ENCODE measurements at places on chromosomes 6 and 20.

- DNase-seq: no peak
Measured at GRCh38 chr6:105564121-105564902, 161.4 kb upstream of the PREP start.

GRCh38 chr6:106743612-106744011, 114.2 kb downstream of the QRSL1 start:
- DNase-seq: no peak

DNA sequence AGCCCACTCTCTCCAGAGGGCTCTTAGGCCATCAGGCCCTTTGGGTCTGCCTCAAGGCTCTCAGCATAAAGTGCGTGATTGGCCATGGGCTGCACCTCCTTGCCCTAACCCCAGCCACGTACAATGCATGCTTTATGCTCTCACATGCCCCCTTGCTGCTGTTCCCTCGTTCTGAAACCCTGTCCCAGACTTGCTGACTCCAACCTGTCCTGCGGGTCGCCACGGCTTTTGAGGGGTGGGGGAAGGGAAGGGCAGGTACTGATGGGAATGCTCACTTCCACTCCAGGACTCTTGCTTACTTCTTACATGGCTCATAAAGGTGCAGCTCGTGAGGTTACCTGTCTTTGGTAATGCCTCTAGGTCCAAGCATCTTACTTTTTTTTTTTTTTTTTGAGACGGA, 6.0 kb downstream of the ARMC12 start:
- DNase-seq: no peak

- DNase-seq: no peak
Measured at GRCh38 chr6:14728396-14729024, 517.4 kb upstream of the JARID2 start.

DNA sequence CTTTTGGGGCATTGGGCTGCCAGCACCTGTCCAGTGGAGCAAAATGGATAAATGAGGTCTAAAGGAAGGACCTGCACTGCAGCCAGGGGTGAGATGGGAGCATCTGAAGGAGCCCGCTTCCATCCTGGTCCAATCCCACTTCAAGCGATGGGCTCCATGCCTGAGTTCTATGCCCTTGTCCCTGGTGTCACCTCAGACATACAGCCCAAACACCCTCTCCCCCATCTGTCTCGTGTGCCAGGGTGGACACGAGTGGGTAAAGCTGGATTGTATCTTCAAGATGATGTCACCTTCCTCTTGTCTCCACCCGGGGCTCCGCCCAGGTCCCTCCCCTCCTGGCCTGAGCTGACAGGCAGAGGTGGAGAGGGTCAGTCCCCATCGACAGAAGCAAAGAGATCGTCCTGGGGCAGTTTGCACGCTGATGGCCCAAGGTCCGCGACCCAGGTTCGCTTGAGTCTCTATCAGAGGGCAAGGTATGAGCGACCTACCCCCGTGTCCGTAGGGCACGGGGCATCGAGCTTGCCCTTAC, 544 bp downstream of the SMIM29 start:
- no peak for DNase-seq

- DNase-seq: no peak
Measured at GRCh38 chr6:52115145-52115741, 27.8 kb upstream of the PKHD1 start.

- DNase-seq: no peak
Measured at GRCh38 chr20:45779011-45779915, 12.4 kb downstream of the WFDC3 start.

DNA sequence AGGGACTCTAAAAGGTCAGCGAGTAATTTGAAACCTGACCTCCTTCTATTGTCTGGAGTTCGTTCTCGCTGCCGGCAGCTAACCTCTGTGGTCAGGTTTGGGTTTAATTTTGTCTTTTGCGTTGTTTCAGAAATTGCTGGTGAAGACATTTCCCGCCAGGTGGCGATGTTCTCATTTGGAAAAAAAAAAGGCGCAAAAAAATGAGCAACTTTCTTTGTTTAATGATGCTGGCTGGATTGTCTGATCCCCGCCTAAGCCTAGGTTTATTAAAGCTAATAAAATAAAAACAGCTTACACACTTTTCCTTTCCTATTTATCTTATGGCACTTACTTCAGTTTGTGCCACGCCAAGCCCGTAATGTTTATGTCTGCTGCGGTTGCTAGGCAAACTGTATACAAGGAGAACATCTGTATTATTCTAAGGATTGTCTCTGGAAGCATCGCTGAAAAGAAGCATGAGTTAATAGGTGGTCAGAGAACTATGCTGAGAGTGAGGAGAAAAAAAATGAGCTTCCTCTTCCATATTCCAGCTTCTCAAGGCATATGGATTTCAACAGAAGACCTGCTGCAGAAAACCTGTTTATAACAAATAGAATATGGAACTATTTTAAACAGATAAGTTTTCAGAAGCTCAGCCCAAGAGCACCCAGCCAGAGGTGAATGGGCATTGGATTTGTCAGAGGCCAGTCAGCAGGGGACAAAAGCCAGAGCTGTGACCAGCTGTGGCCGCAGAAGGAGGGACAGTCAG, 205.7 kb downstream of the DOK5 start:
- DNase-seq: no peak

DNA sequence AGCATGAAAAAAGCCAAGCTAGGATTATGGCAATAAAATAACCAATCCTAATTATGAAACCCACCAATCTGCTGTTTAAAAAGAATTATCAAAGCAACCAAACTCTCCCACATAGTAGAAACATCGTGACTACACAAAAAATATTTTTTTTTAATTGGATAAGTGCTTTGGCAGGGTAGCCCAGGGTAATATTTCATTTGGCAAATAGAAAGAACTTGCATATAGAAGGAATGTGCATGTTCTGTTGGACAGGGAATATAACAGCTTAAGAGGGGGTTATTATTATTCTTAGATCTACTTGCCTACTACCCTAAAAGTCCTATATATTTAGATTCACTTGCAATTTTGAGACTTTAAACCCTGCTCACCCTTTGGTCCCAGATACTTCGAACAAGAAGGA, 972 bp downstream of the GSTA3 start:
- DNase-seq: no peak

DNA sequence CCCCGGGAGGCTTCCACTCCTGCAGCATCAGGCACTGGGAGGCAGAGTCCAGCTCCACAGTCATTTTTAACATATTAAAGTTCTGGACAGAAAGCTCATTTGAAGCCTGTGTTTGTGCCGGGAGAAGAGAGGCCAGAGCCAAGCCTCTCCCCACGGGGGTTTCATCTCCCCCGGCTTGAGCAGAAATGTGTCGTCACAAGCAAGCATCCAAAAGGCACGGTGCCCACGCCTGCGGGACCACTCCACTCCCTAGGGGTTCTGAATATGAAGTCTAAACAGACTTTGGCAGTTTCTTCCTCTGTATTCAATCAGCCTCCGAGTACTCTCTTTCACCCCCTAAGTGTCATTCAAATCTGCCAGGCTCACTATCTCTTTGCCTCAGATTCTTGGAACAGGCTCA, 75.3 kb downstream of the STK35 start:
- DNase-seq: no peak

- no peak for DNase-seq
Measured at GRCh38 chr6:138653435-138653834, 120.1 kb upstream of the CCDC28A start.

- DNase-seq: no peak
Measured at GRCh38 chr6:18185624-18186023, 30.4 kb downstream of the KDM1B start.

DNA sequence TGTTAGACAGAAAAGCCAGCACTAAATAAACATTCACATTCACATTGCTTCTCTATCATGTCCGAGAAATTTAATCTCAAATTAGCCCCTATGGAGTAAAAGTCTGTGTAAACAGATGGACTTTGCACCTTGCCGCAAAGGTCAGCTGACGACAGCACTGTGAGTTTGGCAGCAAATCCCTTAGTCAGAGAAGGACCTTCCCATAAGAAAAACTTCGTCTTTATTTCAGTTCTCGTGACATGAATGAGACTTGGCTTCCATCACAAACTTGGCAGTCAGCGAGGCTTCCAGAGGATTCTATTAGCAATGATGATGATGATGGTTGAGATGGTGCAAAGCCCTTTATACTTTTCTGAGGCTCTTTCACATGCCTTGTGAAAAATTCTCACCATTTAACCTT, 133.7 kb upstream of the IFNGR1 start:
- no peak for DNase-seq

DNA sequence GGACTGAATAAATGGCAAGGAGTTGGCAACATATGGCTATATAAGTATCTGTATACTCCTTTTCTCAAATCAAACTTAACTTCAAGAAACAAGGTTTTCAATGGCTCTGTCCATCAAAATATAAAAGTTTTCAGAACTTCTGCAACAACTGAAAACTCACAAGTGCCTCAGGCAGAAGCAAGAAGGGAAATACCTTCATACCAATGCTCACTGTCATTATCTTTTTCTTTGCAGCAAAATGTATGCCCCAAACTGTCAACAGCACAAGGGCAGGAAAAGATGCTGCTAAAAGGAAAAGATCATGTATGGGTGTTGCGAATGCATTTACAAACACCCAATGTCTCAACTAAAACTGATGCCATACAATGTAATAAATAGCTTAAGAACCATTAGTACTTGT, 45.9 kb downstream of the PTPRK start:
- DNase-seq: no peak

- DNase-seq: no peak
Measured at GRCh38 chr20:1648101-1648500, 9.5 kb downstream of the SIRPG start.

- DNase-seq: no peak
Measured at GRCh38 chr20:382291-383115, 1.9 kb downstream of the TRIB3 start.

- DNase-seq: no peak
Measured at GRCh38 chr20:38460040-38460623, 12.5 kb upstream of the RALGAPB start.

- DNase-seq: no peak
Measured at GRCh38 chr6:168117942-168118341, 38.9 kb upstream of the FRMD1 start.

GRCh38 chr6:160792708-160793107, 90.7 kb downstream of the PLG start:
- no peak for DNase-seq

GRCh38 chr6:135226537-135226936, 45.4 kb downstream of the MYB start:
- no peak for DNase-seq

DNA sequence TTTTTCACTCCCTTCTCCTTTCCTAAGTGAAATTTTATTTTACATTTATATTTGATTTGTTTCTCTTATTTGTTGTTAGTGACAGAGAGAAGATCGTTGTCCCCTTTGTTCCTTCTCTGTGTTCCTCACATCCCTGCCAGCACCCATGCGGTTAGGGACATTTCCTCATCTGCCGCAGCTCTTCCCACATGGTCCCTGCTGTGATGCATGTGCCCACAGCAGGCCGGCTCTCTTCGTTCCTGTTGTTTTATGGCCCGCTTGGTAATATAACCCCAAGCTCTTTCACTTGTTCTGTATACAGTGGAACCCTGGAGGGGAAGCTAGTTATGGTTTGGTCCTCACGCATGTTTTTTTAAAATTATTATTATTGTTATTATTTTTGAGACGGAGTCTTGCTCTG, 23.6 kb downstream of the DTD1 start:
- no peak for DNase-seq

- no peak for DNase-seq
Measured at GRCh38 chr6:162493917-162494316, 233.6 kb downstream of the PRKN start.

GRCh38 chr6:135094403-135094821, 39.8 kb upstream of the HBS1L start:
- no peak for DNase-seq

DNA sequence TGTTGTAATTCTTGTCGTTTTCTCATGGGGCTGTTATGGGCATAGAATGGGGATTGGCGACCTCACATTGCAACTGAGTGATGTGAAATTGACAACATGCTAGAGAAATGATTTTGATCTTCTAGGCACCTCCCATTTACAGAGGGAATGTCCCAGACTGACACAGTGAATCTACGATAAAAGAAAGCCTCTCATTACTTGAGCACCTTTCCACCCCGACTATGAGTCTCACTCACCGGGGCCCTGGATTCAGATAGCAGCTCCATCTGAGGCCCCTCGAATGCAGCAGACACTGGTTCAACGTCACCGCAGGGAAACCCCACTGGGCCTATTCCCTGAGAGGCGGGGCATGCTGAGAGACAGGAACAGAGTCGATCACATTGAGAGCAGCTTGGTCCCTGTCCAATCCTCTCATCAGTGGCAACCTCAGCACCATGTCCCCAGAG, 49.1 kb downstream of the NFATC2 start:
- DNase-seq: no peak

DNA sequence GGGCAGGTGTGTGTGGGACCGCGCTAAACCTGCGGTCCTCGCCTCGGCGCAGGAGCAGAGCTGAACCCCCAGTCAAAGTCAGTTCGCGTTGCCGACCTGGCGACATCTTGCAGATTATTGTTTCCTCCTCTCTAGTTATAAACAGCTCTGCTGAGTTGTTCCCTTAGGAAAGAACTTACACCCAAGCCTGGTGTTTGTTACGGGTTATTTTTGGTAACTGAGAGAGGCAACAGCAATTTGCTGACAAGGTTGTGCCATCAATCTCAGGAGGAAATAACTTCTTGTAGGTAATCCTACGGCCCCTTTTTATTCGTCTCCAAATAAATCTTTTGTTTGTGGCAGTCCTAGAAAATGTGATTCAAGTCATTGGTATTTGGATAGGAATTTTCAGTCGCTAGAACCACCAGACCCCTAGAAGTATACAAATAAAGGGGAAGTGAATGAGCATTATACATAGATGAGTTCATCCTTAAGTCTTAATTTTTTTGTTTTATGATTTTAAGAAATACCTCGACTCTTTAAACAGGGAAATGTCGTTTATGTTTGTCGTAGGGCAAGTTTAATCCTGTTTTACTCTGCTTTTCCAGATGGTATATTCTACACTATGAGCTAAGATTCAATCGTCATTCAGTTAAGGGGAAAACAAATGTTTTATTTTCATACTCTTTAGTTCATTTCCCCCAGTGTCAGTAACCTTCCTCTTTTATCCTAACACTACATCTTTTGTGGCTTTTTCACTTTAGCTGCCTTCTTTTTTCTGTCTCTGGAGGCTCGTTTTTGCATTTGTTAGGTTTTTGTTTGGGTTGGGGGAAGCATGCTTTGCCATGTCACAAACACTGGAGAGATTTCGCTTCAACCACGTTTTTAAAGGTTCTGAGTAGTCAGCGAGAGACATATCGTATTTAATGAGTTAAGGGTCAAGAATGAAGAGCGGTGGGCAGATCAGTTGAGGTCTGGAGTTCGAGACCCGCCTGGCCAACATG, 1.2 kb downstream of the PM20D2 start:
- no peak for DNase-seq

GRCh38 chr6:75418233-75418632, 75.4 kb downstream of the FILIP1 start:
- no peak for DNase-seq

GRCh38 chr6:158314737-158315136, 2.5 kb downstream of the TULP4 start:
- no peak for DNase-seq

Measured in cerebellar nuclear complex (tissue), 1 donor.